Activated T-cell treated with anti-CD3 and anti-CD28 coated beads, Interleukin-2, amount 50 U/mL, for 72 hours (primary cell): ENCODE measurements at places on chromosomes 6 and 20.
A peak's percentile ranks its signal among the peaks of the same experiment; 100 is the strongest.

DNA sequence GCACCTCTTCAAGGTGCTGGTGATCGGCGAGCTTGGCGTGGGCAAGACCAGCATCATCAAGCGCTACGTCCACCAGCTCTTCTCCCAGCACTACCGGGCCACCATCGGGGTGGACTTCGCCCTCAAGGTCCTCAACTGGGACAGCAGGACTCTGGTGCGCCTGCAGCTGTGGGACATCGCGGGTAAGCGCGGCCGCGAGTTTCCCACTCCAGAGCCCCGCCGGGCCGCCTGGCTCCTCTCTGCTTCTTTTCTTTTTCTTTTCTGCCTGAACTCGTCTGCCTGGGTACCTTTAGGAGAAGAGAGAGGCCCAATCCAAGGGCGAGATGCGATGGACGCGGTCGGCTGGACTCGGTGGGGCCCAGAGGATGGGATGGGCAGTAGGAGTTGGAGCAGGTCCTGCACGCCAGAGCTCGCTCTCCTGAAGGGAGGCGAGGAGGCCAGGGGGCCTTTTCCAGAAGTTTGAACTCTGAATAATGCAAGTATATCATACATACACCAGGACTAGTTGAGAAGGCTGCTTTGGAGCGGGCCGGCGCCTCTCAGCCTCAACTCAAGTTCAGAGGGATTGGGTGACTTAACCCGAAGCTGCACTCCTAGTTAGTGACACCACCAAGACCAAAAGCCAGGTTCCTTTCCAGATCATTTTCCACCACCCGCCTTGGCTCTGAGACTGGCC lies 445 bp downstream of the RAB32 start:
- H3K27me3 ChIP-seq = peaks cover 30% of the 10 kb centered on the region
- DNase-seq = peak; percentile 2
- no peak overlapping the region for H3K27ac ChIP-seq
- H3K36me3 ChIP-seq = no peaks in the 10 kb centered on the region
- H3K4me1 ChIP-seq = peaks cover 11% of the 10 kb centered on the region
- peak overlapping the region; percentile 87 for H3K4me3 ChIP-seq

GRCh38 chr6:169082093-169082492 lies 171.6 kb downstream of the THBS2 start:
- no peaks in the 10 kb centered on the region for H3K27me3 ChIP-seq
- H3K36me3 ChIP-seq = no peaks in the 10 kb centered on the region
- DNase-seq = no peak
- H3K27ac ChIP-seq = no peak overlapping the region
- no peaks in the 10 kb centered on the region for H3K4me1 ChIP-seq
- no peak overlapping the region for H3K4me3 ChIP-seq

GRCh38 chr6:21604081-21604480 lies 10.5 kb downstream of the SOX4 start:
- H3K27me3 ChIP-seq = peaks cover 32% of the 10 kb centered on the region
- no peaks in the 10 kb centered on the region for H3K36me3 ChIP-seq
- no peak overlapping the region for H3K4me3 ChIP-seq

GRCh38 chr20:20568604-20569205 lies 143.7 kb downstream of the RALGAPA2 start:
- no peak overlapping the region for H3K4me3 ChIP-seq
- peak; percentile 35 for DNase-seq
- peak overlapping the region; percentile 58 for H3K27ac ChIP-seq
- no peaks in the 10 kb centered on the region for H3K27me3 ChIP-seq
- H3K4me1 ChIP-seq = peaks cover 5% of the 10 kb centered on the region

DNA sequence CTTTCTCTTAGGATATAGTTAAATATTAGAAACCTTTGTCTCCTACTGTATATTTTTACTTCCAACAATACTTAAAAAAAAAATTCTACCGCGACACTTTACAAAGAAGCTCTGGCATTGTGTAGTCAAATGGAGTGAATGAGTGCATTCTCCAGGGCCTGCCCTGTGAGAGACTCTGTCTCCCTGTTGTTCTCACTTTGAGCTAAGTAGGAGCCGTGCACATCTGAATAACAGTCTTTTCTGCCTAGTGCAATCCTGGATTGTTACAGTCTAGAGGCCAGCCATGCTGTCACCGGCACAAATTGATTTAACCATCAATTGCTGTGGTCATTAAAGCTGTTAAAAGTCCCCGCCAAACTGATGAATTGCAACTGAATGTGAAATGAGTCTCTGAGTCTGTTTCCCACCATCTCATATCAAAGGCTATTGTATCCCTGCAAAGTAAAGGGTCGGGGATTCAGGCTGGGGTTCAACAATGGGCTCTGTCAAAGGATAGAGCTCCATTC lies 156.0 kb downstream of the RFPL4B start:
- H3K4me1 ChIP-seq = no peaks in the 10 kb centered on the region
- no peaks in the 10 kb centered on the region for H3K27me3 ChIP-seq
- H3K4me3 ChIP-seq = no peak overlapping the region
- H3K36me3 ChIP-seq = no peaks in the 10 kb centered on the region
- no peak for DNase-seq
- no peak overlapping the region for H3K27ac ChIP-seq

GRCh38 chr20:62804627-62805154 lies at the start of gene OGFR:
Gene OGFR, plus strand, starts transcription at chr20:62804835. Its CDS starts 25 bp downstream, at chr20:62804860.
- peaks cover 3% of the 10 kb centered on the region for H3K36me3 ChIP-seq
- peaks cover 36% of the 10 kb centered on the region for H3K4me1 ChIP-seq
- peak within 1 kb of the TSS; percentile 96 for H3K27ac ChIP-seq
- DNase-seq = peak; percentile 77

GRCh38 chr6:11200356-11200755 lies 32.1 kb downstream of the NEDD9 start:
- no peak for DNase-seq

- no peaks in the 10 kb centered on the region for H3K36me3 ChIP-seq
- H3K27ac ChIP-seq = no peak overlapping the region
- no peaks in the 10 kb centered on the region for H3K27me3 ChIP-seq
- no peak overlapping the region for H3K4me3 ChIP-seq
- no peaks in the 10 kb centered on the region for H3K4me1 ChIP-seq
- no peak for DNase-seq
Measured at GRCh38 chr6:112481211-112481610, 134.1 kb downstream of the RFPL4B start.

GRCh38 chr20:47785311-47785853 lies at the start of gene SULF2:
Gene SULF2, minus strand, starts transcription at chr20:47785481. Its CDS starts 28,118 bp downstream, at chr20:47757363.
- H3K27me3 ChIP-seq = peaks cover 62% of the 10 kb centered on the region
- H3K4me1 ChIP-seq = peaks cover 13% of the 10 kb centered on the region
- peak within 1 kb of the TSS; percentile 92 for H3K4me3 ChIP-seq
- H3K36me3 ChIP-seq = peaks cover 1% of the 10 kb centered on the region
- DNase-seq = peak; percentile 8

GRCh38 chr20:32965581-32966373 lies 38.5 kb downstream of the SUN5 start:
- peaks cover 84% of the 10 kb centered on the region for H3K4me1 ChIP-seq
- H3K4me3 ChIP-seq = peak overlapping the region; percentile 31
- peak overlapping the region; percentile 70 for H3K27ac ChIP-seq
- H3K27me3 ChIP-seq = no peaks in the 10 kb centered on the region
